ENCODE measurements at places on chromosomes 3 and 15.

- DNase-seq, result no peak
Observed at GRCh38 chr3:191235331-191236314, 36.6 kb downstream of the OSTN start.

DNA sequence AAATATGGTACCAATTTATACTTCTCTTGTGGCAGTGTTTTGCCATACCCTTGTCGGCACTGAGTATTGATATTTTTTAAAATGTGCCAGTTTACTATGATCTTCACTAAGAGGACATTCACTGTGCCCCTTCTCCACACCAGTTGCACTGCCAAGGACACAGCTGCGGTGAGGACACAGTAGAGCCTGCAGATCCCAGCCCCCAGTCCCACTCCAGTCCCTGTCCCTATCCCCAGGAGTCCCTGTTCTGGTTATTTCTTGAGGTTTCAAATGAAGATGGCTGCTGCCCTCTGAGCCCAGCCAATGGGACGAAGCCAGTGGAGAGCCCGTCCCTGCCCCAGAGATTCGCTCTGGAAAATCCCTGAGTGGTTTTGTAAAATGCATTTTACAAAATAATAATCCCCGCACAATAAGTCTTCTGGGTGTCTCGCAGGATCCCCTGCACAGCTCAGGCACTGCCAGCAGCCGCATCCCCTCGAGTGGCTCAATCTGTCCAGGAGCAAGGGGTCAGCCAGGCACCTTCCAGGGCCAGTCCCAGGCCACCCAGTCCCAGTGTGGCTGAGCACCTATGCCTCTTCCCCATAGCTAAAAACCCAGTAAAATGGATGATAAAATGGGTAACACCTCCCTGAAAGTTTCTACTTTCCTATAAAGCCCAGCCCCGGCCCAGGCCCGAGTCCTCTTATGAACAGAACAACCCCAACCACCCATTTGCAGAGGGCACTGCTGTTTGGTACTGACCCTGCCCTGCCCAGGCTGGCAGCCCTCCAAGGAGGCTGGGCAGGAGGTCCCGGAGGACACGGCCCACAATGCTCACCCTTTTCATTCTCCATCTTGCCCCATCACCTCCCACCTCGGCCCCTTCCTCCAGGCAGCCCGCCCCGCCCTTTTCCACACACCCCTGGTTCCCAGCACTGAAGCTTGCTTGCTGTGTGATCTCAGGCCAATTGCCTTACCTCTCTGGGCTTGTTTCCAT, 91.1 kb downstream of the VGLL4 start:
- DNase-seq, result no peak

GRCh38 chr3:152997526-152997925, 162.6 kb downstream of the P2RY1 start:
- DNase-seq, result no peak

- DNase-seq, result no peak
Observed at GRCh38 chr15:57731530-57732103, 25.1 kb downstream of the POLR2M start.

DNA sequence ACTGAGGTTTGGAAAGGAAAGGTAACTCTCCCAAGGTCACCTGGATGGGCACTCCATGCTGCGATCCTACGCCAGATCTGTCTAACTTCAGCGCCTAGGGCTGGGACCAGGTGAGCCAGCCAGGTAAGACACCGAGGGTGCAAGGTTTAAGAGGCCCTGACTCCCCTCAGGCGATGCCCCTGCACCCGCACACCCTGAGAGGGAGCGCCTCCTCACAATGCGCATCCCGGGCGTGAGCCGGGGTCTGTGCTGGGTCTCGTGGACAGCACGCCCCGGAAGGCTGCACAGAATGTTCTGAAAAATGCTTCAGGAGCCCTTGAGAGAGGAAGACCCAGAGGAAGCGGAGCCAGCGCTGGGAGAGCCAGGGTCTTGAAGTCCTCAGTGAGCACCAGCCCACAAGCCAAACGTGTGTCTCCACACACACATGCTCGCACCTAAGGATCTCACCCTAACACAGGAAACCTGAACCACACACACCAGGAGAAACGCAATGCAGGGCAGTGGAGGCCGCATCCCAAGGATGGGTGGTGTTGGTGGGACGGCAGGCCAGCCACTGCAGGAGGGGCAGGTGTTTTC, 142.0 kb downstream of the ADAMTS17 start:
- DNase-seq, result no peak

DNA sequence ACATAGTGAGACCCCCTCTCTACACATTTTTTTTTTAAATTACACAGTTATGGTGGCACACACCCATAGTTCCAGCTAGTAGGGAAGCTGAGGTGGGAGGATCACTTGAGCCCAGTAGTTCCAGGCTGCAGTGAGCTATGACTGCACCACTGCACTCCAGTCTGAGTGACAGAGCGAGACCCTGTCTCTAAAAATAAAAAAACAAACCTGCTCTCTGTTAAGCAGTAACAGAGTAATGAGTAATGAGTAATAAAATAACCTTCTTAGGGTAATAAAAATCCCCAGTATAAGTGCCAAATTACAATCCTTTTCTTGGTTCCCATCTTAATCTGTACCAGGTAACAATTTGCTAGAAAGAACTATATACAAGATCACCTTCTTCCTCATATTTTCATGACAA, 65.9 kb upstream of the PLXND1 start:
- DNase-seq, result no peak

- DNase-seq, result no peak
Observed at GRCh38 chr3:16346413-16347081, 81.5 kb downstream of the OXNAD1 start.

DNA sequence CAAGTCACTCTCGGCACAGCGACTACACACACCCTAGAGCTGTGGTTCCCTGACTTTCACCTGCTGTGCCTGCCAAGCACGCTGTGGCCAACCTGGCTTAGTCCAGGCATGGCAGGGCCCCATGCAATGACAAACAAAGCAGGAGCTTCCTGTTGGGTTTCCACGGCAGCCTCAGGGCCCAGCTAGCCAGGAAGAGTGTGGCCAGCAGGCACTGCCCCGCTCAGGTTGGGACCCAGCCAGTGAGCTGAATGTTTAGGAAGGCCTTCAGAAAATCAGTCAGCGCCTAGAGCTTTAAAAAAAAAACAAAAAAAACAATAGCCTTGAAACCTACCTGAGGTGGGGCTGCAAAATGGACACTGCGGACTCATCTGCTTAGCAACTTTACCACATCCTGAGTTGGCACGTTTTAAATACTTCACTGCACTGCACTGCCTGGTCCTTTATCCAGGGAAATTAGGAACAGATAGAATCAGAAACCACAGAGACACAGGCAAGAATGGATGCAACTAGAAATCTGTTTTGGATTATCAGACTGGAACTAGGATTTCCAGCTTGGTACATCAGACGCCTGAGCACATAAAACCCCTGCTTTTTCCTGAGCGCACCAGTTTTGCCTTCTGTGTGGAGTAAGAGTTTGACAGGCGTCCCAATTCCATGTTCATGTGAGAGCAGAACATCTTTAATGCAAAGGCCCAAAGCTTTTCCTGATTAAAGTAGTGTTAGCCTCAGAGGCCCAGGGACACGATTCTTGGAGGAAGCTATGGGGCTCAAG, 36.2 kb upstream of the LDHAL6B start:
- no peak for DNase-seq

- DNase-seq, result no peak
Observed at GRCh38 chr3:18900994-18901393, 247.3 kb upstream of the KCNH8 start.

- no peak for DNase-seq
Observed at GRCh38 chr3:177589041-177589650, 391.9 kb upstream of the TBL1XR1 start.

- DNase-seq, result peak; percentile 57
Observed at GRCh38 chr15:81410318-81410753, 36.3 kb upstream of the TMC3 start.

- no peak for DNase-seq
Observed at GRCh38 chr3:49805897-49806701, 3.0 kb downstream of the INKA1 start.

DNA sequence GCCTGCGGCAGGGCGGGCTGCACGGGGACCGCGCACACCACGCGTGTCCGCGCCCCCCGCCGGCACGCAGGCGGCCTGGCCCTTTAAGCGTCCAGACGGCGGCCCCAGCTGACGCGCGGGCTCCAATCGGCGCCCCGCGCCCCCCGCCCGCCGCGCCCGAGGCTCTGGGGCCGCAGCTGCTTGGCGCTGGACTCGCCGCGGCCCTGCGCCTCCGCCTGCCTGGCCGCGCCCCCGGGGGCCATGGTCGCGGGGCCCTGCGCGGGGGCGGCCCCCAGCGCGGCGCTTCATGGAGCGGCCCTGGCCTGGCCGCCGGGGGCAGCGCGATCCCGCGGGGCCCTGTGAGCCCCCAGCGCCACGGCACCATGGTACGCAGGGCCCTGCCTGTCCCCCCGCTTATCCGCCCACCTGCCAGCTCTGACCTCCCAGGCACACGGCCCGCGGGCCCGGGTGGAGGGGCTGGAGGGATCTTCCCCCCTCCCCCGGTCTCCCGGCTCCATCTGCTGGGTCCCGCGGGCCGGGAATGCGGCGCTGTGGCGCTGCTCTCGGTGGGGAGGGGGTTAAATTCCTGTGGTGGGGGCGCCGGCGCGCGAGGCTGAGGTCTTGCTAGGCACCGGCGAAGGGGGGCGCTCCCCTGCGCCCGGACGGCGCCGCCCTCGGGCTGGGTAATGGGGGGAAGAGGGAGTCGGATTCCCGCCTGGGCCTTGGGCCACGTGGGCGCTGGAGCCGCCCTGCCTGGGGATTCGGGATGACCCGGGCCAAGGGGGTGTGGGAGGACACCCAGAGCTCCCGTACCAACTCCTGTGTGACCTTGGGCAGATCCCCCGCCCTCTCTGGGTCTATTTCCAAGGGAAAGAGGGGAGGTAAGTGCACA, 1.1 kb downstream of the ZBTB47 start:
- peak; percentile 86 for DNase-seq

GRCh38 chr3:12234192-12234591, 54.7 kb upstream of the PPARG start:
- no peak for DNase-seq

DNA sequence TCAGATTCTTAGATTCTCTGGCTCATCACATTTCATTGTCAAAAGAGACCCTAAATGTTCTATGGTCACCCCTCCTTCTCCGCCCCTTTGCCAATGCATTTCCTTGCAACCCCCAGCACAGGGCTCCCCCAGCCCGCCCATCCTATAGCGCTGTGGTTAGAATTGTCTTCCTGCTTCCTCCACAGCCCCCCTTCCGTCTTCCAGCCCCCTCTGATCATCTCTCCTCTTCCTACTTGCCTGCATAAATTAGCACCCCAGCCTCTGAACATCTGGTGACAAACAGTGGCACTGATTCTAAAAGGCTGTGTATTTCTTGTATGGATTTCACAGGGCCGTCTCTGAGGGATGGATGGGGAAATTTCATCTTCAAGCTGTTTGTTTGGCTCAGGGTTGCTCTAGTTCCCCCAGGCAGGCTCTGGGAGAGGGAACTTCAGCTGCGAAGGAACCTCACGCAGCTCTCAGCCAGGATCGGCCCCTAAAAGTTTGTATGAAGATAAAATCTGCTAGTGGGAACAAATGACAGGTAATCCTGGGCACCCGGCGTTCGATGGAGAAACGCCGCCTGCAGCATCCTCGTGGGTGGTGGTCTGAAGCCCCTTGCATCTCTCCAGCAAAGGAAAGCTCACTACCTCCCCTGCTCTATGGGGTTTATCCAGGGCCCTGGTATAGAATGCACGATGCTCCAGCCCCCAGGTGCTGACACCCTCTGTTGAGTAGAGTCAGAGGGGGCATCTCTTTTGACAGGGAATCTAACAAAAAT, 83.0 kb downstream of the WNT7A start:
- DNase-seq, result no peak

DNA sequence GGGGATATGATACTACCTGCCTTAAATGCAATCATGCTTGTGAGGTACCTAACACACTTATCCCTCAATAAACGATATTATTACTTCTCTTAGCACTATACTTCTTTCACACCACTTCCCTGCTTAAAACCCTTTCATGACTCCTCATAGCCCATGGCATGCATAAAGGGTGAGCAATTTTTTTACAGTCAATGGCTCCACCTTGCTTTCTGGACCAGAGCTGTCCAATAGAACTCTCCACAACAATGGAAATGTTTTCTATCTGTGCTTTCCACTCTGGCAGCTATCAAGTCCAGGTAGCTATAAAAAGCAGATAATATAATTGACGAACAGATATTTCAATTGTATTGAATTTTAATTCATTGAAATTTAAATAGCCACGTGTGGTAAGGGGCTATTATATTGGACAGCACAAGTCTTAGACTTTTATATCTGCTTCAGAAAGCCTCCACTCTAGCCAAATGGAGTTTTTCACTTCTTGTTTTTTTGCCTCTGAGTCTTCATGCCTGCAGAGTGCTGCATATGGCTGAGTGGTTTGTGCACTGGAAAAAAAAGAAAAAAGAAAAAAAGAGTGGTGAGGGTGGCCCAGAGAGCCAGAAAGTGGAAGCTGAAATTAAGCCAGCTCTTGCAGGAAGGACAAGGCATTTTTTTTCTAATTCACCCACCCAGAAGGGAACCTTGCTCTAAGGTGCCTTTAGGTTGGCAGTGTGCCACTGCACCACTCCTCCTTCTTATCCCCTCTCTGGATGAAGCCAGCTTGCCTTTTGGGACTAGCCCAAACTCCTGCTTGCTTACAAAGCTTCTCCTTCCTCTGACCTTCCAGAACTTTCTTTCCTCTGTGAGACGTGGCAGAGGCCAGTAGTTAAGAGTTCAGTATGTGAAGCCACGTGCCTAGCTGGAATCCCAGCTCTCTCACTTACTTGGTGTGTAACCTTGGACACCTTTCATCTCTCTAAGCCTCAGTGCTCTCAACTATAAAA, 239.0 kb upstream of the LRTM1 start:
- no peak for DNase-seq

GRCh38 chr15:87365186-87365585, 891.4 kb downstream of the NTRK3 start:
- DNase-seq, result no peak
